CD4-positive, alpha-beta T cell treated with Interleukin-2 at 100 ng/mL for 4 hours (primary cell): ENCODE measurements at places on chromosomes 11 and 22.

DNA sequence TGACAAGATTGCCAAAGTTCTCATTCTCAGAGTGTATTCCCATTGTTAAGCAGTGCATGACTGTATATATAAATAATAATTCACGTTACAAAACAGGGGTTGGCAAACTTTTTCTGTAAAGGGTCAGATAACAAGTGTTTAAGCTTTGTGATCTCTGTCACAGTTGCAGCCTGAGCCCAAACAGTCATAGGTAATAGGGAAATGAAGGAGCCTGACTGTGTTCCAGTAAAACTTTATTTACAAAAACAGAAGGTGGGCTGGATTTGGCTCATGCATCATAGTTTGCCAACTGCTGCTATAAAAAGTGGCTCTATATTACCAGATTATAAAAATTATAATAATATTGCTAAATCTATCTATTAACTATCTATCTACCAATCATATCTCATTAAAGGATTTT lies 3.5 kb downstream of the MMP7 start:
- DNase-seq: no peak

- DNase-seq: no peak
These were observed 64.1 kb downstream of the SLC1A2 start for GRCh38 chr11:35355102-35355749.

DNA sequence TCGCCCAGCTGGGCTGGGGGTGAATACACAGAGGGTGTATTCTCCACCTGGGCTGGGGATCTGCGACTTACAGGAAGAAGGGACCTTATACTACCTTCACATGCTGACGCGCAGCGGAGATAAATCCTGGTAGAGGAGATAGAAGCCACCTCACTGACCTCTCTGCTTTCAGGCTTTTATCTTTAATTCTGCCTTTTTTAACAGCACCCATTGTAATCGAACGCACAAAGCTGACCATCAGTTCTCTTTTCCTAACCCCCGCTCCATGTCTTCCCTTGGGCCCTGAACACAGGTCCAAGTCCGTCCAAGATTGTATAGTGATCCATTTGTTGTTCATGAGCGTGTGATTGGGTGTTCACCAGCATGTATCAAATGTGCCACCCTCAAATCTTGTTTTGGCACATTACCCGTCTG lies 664 bp upstream of the LAMTOR1 start:
- no peak for DNase-seq

DNA sequence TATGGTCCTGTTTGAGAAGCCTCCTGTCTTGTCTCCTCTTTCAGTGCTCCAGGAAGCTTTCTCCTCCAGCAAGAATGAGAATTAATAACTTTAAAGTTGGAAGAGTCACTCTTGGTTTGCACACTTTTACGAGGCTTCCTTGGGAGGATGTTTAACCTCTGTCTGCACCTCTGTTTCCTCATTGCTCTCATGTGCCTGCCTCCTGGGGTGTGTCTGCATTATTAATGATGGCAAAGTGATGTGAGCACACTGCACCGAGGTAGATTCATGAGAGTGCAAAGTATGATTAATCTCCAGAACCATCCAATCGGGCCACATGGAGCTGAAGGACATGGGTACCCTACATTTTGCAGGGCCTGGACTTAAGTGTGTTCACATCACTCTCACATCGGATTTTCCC lies 73.5 kb upstream of the TENM4 start:
- no peak for DNase-seq

GRCh38 chr11:124865902-124866851 lies 945 bp downstream of the ROBO3 start:
- DNase-seq: peak; percentile 36

DNA sequence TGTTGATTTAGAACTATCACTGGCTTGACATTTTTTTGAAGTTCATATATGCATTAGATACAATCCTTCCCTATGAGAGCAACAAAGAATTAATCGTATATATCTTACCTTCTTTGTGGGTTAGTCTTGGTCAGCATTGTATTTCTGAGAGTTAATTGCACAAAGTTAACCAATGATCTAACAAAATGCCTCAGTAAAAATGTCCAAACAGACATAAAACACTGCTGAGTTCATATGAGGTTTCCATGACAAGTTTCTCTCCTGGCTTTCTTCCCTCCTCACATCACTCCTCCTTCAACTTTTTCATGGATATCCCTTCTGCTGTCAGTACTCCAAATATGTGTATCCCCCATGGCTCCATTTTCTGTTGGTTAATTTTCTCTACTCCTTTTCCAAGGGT lies 9.0 kb downstream of the MAP6 start:
- no peak for DNase-seq

GRCh38 chr11:96062134-96062533 lies 138.2 kb upstream of the MTMR2 start:
- DNase-seq: peak; percentile 51

DNA sequence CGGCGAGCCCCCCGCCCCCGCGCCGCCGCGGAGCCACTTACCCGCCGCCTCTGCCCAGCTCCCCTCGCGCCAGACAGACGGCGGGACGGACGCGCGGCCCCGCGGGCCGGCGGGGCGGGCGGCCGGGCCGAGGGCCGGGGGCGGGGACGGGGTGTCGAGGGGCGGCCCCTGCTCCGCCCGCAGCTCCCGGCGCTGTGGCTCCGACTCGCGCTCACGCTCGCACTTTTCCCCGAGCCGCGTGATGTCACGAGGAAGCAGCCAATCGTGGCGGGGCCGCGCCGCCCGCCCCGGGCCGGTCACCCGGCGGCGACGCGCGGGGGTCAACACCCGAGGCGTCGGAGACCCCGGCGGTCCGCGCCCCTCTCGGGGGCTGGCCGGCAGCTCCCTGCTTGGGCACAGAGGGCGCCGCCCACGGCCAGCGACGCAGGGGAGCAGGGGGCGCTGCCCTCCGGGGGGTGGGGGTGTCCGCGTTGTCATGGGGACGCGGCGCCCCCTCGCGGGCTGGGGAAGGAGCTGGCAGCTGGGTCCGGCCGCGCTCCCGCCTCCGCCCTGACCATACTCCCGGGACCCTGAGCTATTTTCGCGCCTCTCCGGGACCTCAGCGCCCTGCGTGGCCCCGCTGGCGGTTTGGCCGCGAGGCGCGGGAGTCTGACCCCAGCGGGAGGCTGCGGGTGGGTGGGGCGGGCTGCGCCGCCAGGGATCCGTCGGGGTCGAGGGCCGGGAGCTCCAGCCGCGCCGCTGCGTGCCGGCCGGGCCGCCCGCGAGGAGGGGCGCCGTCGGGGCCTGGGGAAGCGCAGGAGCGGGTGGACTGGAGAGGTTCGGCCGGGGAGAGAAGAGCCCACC lies at the start of gene CHRM4:
CHRM4 (minus strand) TSS at position 199 of the 843 bp plus-strand sequence. CDS start 5,219 bp downstream, outside the sequence.
- DNase-seq: no peak

DNA sequence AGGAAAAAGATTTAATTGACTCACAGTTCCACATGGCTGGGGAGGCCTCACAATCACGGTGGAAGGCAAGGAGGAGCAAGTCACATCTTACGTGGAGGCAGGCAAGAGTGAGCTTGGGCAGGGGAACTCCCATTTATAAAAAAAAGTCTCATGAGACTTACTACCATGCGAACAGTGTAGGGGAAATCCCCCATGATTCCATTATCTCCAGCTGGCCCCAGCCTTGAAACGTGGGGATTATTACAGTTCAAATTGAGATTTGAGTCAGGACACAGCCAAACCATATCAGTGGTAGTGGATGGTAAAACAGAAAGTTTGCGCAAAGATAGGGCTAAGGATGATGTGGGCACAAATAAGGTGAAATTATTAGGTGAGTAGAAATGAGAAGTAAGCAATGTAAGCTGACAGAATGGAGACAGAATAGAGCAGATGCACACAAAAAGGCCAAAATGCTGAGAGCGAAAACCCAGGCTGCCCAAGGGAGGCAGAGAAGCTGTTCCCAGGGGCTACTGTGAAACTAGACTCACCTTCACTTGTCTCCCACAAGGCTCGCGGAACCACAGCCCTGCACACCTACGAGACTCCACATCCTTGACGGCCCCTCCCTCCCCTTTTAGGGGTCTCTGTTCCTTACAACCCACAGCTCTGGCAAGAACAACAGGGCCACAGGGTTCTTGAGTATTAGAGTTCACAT lies 377.6 kb downstream of the CADM1 start:
- DNase-seq: no peak

DNA sequence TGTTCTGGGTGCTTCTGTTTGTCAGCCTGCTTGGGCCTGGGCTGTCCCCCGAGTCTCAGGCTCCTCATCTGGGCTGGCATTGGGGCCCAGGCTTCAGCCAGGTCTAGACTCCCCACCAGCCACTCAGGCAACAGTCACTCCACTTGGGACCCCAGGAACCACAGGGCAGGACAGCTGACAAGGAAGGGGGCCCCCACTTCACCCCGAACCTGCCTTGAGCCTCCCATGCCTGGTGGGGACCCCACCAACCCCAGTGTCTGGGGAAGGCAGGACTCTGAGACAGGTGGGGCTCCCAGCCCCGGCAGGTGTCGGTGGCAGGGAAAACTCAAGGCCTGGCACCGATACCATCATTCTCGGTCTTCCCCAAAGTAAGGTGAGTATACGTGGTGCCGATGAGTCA lies 11.7 kb upstream of the LTO1 start:
- DNase-seq: no peak

- DNase-seq: no peak
These were observed 138.4 kb downstream of the BRD1 start for GRCh38 chr22:49689255-49689770.

DNA sequence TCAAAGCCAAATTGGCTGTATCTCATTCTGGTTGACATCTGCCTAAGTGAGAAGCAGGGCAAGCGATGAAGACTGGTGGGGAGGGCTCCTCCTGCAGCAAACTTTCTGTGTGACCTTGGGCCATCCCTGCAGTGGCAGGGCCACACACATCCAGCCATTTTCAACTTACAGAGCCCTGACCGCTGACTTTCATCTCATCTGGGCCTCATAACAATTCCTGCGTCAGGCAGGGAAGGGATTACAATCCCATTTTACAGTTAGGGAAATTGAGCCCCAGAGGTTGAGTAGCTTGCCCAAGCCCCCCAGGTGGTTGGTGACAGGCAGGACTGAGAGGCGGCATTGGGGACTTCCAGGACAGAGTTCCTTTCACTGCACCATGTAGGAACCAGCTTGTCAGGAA lies 21.9 kb downstream of the TPBGL start:
- DNase-seq: no peak

DNA sequence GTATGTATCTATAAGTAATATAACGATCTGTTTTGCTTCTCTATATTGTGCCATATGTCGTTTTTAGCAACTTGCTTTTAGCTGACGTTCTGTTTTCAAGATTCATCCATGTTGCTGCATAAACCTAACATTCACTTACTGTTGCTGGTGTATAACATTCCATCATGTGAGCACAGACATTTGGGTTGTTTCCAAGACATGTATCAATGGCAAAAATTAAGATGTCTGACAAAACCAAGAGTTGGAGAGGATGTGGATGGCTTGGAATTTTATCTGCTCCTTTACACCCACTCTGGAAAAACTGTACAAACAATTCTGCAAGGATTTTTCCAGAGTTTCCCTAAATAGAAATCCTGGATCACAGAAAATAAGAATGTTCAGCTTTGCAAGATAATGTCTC lies 40.9 kb downstream of the DGCR2 start:
- DNase-seq: no peak

DNA sequence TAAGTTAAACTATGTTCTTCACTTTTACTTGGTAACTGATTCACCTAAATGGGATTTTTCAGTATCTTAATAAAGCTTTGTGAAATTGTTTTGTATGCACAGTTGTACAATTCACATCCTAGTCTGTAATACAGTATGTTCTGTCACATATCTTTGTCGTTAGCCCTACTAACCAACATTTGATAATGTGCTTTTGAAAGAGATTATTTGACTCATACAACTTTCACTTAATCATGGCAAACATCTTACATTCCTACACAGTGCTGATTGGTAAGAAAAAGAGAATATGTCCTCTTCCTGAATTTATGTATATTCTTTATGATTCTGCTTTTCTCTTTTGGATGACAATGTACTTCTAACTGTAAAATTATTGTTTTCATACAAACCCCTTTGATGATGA lies 234.5 kb downstream of the METTL15 start:
- no peak for DNase-seq

- DNase-seq: peak; percentile 47
These were observed 9.8 kb downstream of the THAP12 start for GRCh38 chr11:76371170-76371569.

DNA sequence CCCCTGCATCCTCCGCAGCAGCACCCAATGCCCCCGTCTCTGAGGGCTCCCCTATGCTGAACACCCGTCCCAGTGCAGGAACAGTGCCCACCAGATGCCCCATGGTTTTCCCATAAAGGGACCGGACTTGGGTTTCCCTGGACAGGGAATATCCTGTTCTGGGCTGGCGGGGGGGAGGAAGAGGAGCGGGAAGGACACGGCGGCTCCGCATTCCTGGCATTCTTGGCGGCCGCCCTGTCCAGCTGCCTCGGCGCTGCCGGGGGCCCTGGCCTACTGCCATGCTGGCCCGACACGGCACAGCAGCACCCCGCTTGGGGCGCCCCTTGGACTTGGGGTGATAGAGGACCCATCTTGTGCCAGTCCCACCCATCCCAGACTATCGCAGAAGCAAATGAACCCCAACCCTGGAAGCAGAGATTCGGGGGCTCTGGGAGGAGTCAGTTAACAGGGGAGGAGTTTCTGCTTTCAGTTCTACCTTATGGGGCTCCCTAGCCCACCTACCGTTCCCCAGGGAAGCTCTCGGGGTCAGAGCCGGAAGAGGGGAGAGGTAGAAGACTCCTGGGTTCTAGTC lies 23.7 kb upstream of the CBX7 start:
- DNase-seq: no peak

DNA sequence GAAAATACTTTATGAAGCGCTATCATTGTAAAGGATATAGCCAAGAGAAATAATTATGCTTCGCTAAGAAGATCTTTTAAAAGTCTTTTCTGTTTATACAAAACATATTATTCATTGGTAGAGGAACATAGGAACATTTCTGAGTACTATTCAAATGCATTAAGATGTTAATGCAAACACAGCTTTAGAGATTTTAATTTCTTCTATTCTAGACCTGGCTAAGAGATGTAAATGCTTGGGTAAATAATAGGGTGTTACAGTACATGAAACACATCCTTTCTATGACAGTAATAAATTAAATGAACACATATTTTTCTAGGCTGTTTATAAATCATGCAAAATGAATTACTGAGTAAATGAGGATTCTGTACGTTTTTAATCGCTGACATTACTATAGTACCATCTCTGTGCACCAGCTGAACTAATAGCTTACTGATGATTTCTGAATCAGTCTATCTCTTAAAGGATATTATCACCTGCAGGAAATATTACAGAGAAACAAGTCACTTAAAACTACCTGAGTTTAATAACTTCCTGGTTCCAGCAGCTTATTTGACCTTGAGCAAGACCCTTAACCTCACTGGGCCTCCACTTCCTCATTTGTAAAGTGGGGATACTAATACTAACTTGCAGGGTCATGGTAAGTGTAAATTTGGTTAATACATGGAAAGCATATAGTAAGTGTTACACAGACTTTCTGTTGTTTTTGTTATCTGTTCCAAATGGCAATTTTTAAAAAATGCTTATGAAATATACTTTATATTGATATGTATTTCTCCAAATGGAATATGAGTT lies 344.9 kb downstream of the DYNC2H1 start:
- DNase-seq: no peak

- DNase-seq: no peak
These were observed 2.2 kb downstream of the DTX4 start for GRCh38 chr11:59173964-59174663.
